Endodermal cell (in vitro differentiated cells): ENCODE measurements at places on chromosomes 13 and 19. TPM values are rescaled to one million over a fixed set of nuclear protein-coding genes. Genes with fewer than 3 reads are reported as not detected.

OR7D2 gene
- 0.40 and 0.41 TPM in 2 replicates for total RNA-seq

CNN2 gene
- 469 and 510 TPM in 2 replicates for total RNA-seq

QPCTL gene
- total RNA-seq: 15.9 to 19.4 TPM (median 16.2 TPM) in 3 replicates

FSD1 gene
- total RNA-seq: 33.3 and 34.2 TPM in 2 replicates

ANKRD24 gene
- total RNA-seq: 1.9 to 2.0 TPM (median 1.9 TPM) in 3 replicates

ZNF575 gene
- 0.22 to 0.94 TPM in 2 of 3 replicates, not detected in the other for total RNA-seq

STARD13 gene
- total RNA-seq: 3.7 and 4.6 TPM in 2 replicates

POLR1D gene
- 136 and 142 TPM in 2 replicates for total RNA-seq

ZFP14 gene
- total RNA-seq: 11.1 to 12.1 TPM (median 11.2 TPM) in 3 replicates

DNA sequence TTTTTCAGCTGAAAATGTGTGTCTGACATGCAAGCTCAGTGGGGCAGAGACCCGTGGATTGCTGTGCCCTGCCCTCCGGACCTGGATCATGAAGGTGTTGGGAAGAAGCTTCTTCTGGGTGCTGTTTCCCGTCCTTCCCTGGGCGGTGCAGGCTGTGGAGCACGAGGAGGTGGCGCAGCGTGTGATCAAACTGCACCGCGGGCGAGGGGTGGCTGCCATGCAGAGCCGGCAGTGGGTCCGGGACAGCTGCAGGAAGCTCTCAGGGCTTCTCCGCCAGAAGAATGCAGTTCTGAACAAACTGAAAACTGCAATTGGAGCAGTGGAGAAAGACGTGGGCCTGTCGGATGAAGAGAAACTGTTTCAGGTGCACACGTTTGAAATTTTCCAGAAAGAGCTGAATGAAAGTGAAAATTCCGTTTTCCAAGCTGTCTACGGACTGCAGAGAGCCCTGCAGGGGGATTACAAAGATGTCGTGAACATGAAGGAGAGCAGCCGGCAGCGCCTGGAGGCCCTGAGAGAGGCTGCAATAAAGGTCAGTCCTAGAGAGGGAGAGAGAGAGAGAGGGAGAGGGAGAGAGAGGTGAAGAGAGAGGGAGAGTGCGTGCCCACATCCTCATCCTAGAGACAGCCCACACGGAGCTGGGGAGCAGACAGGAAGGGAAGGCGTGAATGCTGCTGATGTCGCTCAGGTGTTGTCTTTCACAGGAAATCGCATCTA lies 5.1 kb upstream of the DCUN1D2 start:
- H3K27me3 ChIP-seq: no peaks in the 10 kb centered on the region
- peaks cover 54% of the 10 kb centered on the region for H3K36me3 ChIP-seq
- peak overlapping the region; percentile 55 for H3K4me3 ChIP-seq
- no peaks in the 10 kb centered on the region for H3K4me1 ChIP-seq

GRCh38 chr13:50275392-50276063 lies 260.3 kb downstream of the KCNRG start:
- H3K27me3 ChIP-seq: no peaks in the 10 kb centered on the region
- no peak overlapping the region for H3K27ac ChIP-seq
- no peak for DNase-seq
- H3K4me3 ChIP-seq: no peak overlapping the region

- H3K36me3 ChIP-seq: peaks cover 60% of the 10 kb centered on the region
- no peaks in the 10 kb centered on the region for H3K4me1 ChIP-seq
- H3K27ac ChIP-seq: no peak overlapping the region
- no peaks in the 10 kb centered on the region for H3K27me3 ChIP-seq
- DNase-seq: no peak
- no peak overlapping the region for H3K4me3 ChIP-seq
Observed at GRCh38 chr19:35274323-35274722, 5.6 kb downstream of the USF2 start.

GRCh38 chr19:51107406-51108065 lies 673 bp downstream of the CTU1 start:
- peak overlapping the region; percentile 86 for H3K4me3 ChIP-seq
- no peak overlapping the region for H3K27ac ChIP-seq
- no peaks in the 10 kb centered on the region for H3K4me1 ChIP-seq
- DNase-seq: no peak

DNA sequence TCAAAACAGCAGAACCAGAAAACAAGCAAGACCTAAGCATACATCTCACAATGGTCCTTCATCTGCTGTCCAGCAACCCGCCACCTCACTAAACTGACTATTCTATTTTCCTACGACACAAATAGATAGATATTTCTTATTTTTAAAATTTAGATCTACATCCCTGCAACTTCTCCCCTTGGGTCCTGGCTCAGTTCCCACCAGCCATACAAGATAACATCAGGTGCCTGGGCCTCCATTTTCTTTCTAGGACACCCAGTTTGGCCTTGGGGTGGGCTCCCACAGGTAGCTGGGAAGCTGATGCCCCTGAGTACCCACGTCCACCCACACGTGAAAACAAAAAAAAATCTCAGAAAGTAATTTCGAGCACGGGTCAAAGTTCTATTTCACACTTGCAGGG lies 47.6 kb downstream of the TGDS start:
- DNase-seq: no peak
- peak overlapping the region; percentile 92 for H3K4me3 ChIP-seq
- no peaks in the 10 kb centered on the region for H3K36me3 ChIP-seq
- H3K4me1 ChIP-seq: peaks cover 8% of the 10 kb centered on the region
- no peaks in the 10 kb centered on the region for H3K27me3 ChIP-seq
- H3K27ac ChIP-seq: peak overlapping the region; percentile 68

GRCh38 chr13:103039183-103039582 lies 27.0 kb downstream of the SLC10A2 start:
- no peak overlapping the region for H3K27ac ChIP-seq
- H3K27me3 ChIP-seq: no peaks in the 10 kb centered on the region
- no peak overlapping the region for H3K4me3 ChIP-seq
- peaks cover 4% of the 10 kb centered on the region for H3K4me1 ChIP-seq
- no peaks in the 10 kb centered on the region for H3K36me3 ChIP-seq
- peak; percentile 55 for DNase-seq
